Amniotic epithelial cell (primary cell): ENCODE measurements at places on chromosomes 7 and 10.
A peak's percentile ranks its signal among the peaks of the same experiment; 100 is the strongest.

GRCh38 chr10:44460416-44460815, 75.5 kb upstream of the CXCL12 start:
- no peak for DNase-seq

DNA sequence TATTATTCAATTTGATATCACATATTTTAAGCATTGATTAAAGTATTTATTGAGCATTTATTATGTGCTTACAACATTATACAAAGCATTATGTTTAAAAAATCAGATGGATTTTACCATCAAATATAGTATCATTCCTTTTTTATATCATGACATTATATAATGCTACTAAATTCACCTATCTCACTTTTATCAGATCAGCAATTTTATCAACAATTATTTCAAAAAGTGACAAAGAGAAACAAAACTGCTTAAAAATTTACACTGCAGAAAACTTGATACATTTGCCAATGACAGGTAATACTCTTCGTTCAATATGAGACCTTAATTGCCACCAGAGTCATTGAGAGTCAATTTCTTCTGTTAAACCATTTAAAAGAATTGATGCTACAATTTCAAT, 82.0 kb downstream of the CHCHD3 start:
- DNase-seq: no peak

DNA sequence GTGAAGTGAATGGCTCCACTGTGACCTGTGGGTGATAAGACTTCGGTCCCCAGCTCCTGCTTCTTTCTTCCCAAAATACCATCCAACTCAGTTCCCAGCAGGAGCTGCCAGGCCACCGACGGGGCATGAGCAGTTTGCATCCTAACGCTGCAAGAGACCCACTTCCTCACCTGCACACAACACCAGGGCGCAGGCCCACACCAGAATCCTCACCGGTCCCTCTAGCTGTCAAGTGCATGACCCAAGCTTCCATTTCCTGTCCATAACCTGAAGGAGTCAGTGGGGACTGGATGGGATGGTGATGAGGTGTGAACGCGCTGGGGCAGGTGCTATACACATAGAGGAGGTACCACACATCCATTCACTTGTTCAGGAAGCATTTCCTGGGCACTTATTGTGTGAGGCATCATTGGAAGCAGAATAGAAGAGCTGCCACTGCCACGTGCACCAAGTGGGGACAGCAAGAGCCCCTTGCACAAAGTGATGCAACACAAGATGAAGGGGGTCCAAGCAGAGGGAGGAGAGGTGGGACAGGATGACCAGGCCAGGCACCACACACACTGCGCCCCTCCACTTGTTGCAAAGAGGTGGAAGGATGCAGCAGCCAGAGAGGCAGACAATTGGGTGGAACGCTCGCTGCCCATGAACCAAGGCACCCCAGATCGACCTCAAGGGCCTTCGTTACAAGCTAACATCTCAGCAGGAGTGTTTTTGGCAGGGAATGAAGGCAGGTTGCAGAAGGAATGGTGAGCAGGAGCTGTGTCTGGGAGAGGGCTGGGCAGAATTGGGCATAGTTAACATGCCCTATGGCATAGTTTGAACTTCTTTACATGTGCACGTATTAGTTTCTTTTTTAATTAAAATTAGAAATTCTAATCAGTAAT, 605.8 kb upstream of the MGMT start:
- DNase-seq: no peak

- peak; percentile 80 for DNase-seq
These were observed 27.3 kb upstream of the KMT2C start for GRCh38 chr7:152462995-152463708.

DNA sequence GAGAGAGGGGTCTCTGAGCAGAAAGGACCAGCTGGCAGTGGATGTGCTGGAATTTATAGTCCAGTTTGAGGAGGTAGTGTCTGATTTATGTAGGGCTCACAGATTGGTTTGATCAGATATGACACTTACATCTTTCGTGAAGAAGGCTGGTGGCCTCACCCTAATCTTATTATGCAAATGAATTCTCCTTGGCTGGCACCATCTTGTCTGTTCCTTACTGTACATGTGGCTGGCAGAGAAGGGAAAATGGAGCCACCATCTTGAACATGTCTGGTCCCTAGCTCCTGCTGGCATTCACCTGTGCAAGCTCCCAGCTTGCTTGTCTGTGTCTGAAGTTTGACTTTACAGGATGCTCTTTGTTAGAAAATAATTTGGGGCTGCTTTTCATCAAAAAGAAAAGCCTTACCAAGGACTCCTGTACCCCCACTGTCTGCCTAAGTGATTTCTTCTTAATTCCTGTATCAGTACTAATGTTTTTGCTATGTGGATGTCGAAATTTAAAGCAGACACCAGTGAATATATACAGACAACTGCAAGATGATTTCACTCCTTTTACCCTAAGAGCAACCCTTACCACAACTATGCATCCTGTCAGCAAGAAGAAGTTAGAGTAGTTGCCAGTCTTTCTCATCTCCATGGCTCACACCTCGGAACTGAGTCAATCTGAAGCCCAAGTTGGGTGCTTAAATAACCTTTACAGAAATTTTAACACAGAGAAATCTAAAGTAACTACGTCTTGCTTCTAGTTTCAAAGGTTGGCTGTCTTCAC, 322.0 kb upstream of the SEMA3D start:
- DNase-seq: peak; percentile 97

- peak; percentile 87 for DNase-seq
These were observed 178.3 kb downstream of the PRKCQ start for GRCh38 chr10:6401558-6402348.

- DNase-seq: peak; percentile 87
These were observed 115.3 kb downstream of the HIBADH start for GRCh38 chr7:27547401-27547800.

- DNase-seq: no peak
These were observed 49.9 kb downstream of the PITRM1 start for GRCh38 chr10:3122486-3123205.

DNA sequence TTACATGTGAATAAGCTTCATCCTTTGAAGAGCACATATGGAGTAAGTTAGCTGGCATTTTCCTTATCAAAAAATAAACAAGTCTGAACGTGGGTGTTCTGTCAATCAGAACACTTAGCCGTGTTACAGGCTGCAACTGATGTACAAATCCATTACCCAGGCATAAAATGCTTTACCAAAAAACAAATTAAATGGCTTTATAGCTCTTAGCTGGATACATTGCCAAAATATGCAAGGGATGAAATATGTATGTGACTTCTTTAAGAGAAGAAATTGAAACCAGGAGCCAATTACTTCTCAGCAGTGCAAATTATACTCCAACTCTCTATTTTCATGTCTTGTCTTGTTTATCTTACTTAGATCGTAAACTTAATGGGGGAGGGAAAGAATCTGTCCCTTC, 214.8 kb downstream of the DGKB start:
- DNase-seq: peak; percentile 6

GRCh38 chr10:70832852-70833528, 17.2 kb downstream of the SGPL1 start:
- peak; percentile 98 for DNase-seq

DNA sequence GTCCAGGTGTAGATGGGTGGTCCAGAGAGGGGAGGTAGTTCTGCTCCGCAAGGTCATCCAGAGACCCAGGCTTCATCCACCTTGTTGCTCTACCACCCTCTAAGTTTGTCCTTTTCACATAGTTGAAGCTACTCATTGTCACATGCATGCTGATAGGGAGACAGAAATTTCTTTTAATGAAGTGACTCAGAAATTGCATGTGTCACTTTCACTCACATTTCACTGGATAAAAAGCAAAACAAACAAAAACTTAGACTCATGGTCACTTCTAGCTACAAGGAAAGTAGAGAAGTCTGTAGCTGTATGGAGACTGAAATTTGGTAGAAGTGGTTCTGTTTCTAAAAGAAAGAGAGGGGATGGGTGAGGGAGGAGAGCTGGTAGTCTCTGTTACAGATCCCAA, 161.9 kb downstream of the SORCS3 start:
- DNase-seq: no peak

DNA sequence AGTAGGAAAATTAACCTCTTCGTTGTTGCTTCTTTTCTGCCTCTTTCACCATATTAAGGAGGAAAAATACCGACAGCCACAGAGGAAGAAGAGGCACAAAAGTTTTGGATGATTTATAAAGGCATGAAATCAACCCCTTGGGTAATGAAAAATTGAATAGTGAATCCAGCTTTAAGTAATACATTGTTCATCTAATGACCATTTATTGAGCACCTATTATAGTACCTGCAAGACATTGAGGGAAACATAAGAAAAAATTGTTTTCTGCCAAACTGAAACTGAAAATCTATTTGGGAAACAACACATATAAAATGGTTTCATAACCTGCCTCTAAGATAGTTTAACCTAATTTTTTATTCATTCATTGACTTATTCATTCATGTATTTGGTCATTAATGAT, 8.2 kb downstream of the ECHDC3 start:
- no peak for DNase-seq

DNA sequence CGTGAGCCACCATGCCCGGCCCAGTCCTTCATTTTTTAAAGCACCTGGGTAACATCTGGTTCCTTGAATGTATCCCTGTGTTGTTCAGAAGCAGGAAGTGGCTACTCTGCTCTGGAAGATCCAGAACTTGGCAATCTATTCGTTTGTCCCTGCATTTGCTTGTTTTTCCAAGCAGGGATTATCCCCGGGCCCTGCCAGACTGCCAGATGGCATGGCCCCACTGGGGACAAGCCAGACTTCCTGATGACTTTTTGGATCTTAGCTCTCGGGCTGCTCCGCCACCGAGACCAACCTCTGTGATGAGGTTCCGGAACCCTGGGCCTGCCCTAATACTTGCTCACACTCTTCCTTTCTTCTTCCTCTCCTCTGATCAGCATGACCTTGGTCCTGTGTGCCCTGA, 496.7 kb downstream of the TYW1 start:
- no peak for DNase-seq

GRCh38 chr10:33015761-33016547, 57.9 kb upstream of the ITGB1 start:
- DNase-seq: peak; percentile 51

DNA sequence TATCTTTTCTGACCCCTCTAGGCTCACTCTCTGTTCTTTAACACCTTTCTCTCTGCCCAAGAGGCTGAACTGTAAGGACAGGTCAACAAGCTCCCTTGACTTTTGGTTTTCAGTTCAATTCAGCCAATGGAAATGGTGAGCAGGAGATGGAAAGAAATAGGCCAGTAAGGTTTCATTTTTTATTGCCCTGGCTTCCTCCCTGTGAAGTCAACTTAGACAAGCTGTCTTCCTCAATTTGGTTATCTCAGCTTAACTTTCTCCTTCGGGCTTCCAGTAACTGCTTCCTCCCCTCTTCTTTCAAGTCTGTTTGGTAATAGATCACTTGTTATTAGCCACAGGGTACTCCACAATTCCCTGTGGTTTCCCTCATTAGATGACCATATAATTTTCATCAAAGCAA, 19.7 kb downstream of the LIPK start:
- DNase-seq: no peak

DNA sequence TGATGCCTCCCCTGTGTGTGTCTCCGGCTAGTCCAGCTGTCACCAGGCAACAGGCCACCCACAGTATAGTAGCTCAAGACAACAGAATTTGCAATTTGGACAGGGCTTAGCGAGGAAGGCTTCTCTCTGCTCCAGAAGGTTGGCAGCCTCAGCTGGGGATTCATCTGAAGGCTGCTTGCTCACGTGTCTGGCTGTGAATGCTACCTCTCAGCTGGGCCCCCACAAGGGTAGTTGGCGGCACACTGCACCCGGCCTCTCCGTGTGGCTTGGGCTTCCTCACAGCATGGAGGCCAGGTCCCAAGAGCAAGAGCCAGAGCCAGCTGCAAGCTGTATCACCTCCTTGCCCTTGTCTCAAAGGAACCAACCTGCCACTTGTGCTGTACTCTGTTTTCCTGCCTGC, 19.2 kb downstream of the ECHDC3 start:
- no peak for DNase-seq
